ENCODE measurements at places on chromosomes 16 and 17. TPM values are rescaled to one million over a fixed set of nuclear protein-coding genes. Genes with fewer than 3 reads are reported as not detected.
A peak's percentile ranks its signal among the peaks of the same experiment; 100 is the strongest.

Gene FBXO31
- total RNA-seq, result 24.3 TPM

- DNase-seq, result no peak
Observed at GRCh38 chr16:23981429-23982399, 145.9 kb downstream of the PRKCB start.

DNA sequence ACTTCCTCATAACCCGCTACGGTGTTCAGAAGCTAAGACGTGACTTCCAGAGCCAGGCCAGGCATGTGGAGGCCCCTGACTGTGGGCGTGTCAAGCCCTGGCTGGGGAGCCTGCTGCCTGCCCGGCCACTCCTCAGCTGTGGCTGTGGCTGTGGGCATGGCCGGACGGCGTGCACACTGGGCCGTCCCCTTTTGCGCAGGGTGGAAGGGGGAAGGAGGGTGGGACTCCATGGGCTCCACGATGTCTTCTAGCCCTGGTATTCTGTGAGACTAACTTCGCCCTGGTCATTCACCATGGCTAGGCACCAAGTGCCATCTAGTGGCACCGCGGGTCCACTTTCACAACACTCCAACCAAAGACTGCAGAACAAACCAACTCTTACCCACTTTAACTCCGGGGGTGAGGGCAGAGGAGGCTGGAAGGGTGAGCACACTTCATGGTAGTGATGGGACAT lies 67.9 kb downstream of the N4BP1 start:
- DNase-seq, result peak; percentile 70

GRCh38 chr16:8733849-8734540 lies 59.6 kb downstream of the ABAT start:
- no peak for DNase-seq

Data from LHCN-M2 (cell line).